ENCODE measurements at places on chromosomes 16 and 17. TPM values are rescaled to one million over a fixed set of nuclear protein-coding genes. Genes with fewer than 3 reads are reported as not detected.

The SULT1A1 gene
- 11.0 TPM for polyA plus RNA-seq

The CCR7 gene
- polyA plus RNA-seq = 530 TPM

The MYL11 gene
- polyA plus RNA-seq = not detected

The AOC3 gene
- not detected for polyA plus RNA-seq

The TMEM94 gene
- polyA plus RNA-seq = 8.4 TPM

The KCNJ18 gene
- not detected for polyA plus RNA-seq

The C16orf96 gene
- not detected for polyA plus RNA-seq

The MYH13 gene
- not detected for polyA plus RNA-seq

The PSKH1 gene
- 22.8 TPM for polyA plus RNA-seq

The SDR42E2 gene
- polyA plus RNA-seq = 0.70 TPM

The FLYWCH2 gene
- polyA plus RNA-seq = 14.8 TPM

The RCVRN gene
- not detected for polyA plus RNA-seq

The RND2 gene
- 0.05 TPM for polyA plus RNA-seq

The IGF2BP1 gene
- polyA plus RNA-seq = not detected

The TMC5 gene
- polyA plus RNA-seq = not detected

The TMEM88 gene
- polyA plus RNA-seq = not detected

The ZFP3 gene
- polyA plus RNA-seq = 1.8 TPM

The HASPIN gene
- 0.27 TPM for polyA plus RNA-seq

The DPEP3 gene
- not detected for polyA plus RNA-seq

The MAPT gene
- polyA plus RNA-seq = not detected

The EMC8 gene
- 28.8 TPM for polyA plus RNA-seq

The KRT20 gene
- polyA plus RNA-seq = not detected
